BJ (cell line): ENCODE measurements at places on chromosomes 11 and 22.
A peak's percentile ranks its signal among the peaks of the same experiment; 100 is the strongest.

GRCh38 chr11:8209208-8209807 lies 40.5 kb upstream of the RIC3 start:
- DNase-seq = no peak

- no peak for DNase-seq
Measured at GRCh38 chr11:46537121-46537520, 56.7 kb downstream of the AMBRA1 start.

- no peak for DNase-seq
Measured at GRCh38 chr11:10441091-10441490, 14.0 kb upstream of the AMPD3 start.

DNA sequence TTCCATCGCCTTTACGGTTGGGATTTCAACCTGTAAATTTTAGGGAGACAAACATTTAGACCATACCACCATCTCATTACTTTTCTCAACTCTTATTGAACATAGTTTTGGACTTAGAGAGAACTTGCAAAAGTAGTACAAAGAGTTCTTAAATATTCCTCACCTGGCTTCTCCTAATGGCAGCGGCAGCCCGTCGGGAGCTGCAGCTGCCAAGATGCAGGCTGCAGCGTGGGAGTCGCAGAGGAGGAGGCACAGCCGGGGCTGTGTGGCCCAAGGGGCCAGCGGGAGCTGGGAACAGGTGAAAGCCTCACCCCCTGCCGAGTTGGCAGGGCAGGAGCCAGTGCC lies 23.1 kb upstream of the RNASEH2C start:
- DNase-seq = no peak

GRCh38 chr22:40182231-40182835 lies 4.6 kb downstream of the TNRC6B start:
- no peak for DNase-seq

GRCh38 chr11:96279018-96279895 lies 63.7 kb downstream of the MAML2 start:
- no peak for DNase-seq

DNA sequence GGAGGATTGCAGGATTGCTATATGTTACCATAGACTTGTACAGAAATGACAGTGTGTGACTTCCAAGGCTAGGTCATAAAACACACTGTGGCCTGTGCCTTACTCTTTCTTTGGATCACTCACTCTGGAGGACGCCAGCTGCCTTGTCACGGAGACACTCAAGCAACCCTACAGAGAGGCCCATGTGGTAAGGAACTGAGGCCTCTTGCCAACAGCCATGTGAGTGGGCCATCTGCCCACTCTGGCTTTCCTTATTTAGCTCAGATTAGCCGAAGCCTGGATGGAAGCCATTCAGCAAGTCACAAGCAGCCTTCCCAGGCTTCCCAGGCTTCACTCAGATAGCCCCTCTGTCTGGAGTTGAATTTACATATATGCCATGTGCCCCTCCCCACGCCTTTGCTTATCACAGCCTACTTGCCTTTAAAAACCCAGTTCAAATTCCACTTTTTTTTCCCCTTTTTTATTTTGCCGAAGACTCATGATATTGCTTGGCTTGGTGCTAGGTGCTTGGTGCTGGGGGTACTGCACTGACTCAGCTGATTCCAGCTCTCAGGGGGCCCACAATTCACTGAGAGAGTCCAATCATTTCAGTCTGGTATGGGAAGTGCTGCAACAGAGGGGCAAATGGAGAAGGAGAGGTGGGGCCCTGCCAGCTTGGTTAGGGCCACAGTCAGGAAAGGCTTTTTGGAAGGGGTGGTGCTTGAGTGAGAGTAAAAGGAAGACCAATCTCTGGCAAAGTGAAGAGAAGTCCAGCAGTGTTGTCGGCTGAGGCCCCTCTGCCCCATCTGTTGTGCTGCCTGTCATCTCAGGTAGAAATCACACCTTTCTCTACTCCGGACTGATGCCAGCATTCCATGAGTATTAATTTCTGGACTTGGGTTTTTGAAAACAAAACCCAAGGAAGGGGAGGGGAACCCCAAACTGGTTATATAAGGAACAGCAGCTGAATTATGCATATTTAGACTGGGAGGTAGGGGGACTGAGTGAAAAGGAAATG lies 14.5 kb upstream of the P4HA3 start:
- peak; percentile 84 for DNase-seq

- DNase-seq = no peak
Measured at GRCh38 chr11:111748035-111748804, 18.0 kb downstream of the PPP2R1B start.

DNA sequence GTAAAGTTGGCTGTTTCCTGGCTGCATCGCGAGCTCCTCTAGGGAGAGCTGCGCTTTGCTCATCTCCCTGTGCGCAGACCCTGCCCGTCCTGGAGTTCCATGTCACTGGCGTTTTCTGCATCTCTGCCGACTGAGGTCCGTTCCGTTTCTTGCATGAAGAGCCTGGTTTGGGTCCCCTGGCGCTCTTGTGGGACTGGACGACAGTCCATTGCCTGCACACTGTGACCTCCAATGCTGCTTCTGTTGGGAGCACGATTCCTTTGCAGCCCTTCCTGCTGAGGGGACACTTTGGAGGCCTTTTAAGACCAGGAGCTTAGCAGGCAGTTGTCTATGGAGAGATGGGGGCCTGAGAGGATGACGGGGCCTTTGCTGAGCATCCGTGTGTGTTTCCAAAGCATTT lies 90.3 kb downstream of the TBC1D22A start:
- no peak for DNase-seq

DNA sequence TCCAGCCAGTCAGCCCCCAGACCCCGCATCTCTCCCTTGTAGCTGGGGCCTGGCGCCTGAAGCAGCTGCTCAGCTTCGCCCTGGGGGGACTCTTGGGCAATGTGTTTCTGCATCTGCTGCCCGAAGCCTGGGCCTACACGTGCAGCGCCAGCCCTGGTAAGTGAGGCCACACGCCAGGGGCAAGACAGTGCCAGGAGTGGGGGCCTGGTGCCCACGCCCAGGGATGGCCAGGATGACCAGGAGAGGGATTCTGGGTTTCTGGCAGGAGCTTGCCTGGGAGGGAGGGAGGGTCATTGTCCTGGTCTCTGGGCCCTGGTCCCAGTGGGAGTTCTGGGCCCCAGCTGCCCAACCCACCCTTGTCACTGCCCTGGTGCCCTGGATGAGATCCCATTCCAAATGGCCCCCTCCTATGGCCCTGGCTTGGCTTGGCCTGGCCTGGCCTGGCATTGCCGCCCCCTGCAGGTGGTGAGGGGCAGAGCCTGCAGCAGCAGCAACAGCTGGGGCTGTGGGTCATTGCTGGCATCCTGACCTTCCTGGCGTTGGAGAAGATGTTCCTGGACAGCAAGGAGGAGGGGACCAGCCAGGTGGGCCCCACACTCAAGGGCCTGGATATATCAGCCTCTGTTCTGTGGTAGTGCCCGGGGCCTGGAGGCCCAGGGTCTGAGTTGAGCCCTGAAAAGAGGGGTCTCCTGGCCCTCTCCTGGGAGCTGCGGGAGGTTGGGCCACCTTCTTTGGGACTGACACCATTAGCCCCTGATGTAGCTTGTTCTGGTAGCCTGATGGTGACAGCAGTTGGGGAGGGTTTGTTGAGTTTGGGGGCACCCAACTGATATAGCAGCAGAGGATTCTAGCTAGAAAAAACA lies 3.7 kb downstream of the SLC39A13 start:
- DNase-seq = no peak

DNA sequence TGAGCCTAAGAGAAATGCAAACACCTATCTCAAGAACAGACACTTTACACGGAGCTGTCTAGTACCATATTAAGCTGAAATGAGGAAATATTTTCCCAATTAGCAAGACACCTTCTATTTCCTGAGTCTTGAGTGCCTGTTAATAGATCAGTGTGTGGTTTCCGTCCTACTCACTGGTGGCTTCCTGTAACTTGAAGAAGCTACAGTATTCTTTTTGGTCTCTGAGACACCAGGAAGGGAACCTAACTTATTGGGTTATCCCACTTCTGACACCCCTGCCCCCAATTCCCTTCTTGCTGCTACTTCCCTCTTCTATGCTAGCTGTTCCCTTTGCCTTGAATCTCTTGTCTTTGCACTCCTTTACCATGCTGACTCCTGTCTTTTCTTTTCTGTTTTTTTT lies 92.7 kb downstream of the FDX1 start:
- no peak for DNase-seq

DNA sequence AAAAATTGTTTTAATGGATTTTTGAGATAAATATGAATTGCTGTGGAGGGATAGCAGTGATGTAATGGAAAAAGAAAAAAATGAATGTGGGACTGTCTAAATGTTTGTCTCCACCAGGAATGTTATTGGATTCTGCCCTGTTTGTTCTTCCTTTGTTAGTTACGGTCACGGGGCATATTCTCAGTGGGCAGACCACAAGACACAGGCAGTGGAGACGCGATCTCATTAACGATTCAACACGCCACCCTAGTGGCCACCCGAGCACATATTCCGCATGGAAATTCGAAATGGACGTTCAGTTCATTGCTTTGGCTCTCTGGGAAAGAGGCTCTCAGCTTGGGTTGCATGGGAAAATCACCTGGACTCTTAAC lies 151.8 kb upstream of the TTC12 start:
- no peak for DNase-seq

DNA sequence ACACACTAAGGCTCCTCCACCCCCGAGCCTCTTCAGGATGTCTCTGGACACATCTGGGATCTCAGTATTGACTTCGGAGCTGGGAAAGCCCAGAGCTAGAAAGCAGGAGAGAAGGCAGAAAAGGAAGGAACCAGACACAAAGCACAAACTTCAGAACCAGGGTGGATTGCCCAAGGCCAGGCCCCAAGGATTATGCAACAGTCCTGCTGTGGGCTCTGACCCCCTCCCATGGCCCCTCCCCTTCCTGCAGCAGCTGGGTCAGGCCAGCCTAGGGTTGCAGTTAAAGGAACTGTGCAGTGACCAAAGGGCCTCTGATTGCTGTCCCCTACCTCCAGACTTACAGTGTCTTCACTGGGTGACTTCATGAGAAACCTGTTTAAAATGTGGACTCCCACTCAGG lies 5.3 kb downstream of the KCNE3 start:
- no peak for DNase-seq

DNA sequence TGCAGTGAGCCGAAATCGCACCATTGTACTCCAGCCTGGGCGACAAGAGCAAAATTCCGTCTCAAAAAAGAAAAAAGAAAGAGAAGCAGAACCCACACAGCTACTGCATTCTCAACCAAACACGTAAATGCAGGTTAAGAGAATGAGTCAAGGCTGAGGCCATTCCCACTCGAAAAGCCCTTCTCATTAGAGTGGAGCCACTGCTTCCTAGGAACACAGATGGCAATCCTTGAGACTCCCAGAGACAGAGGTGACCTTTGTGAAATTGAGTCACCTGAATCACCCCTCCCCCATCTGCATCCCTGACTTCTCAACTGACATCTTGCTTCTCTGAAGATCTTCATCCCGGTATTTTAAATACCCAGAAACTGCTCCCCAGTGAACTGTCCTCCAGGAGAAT lies 8.2 kb downstream of the PACSIN2 start:
- no peak for DNase-seq

GRCh38 chr22:38184788-38185187 lies 3.2 kb upstream of the PLA2G6 start:
- DNase-seq = no peak

- peak; percentile 11 for DNase-seq
Measured at GRCh38 chr11:75771646-75772410, 3.2 kb downstream of the DGAT2 start.

GRCh38 chr11:95907476-95907875 lies 16.4 kb downstream of the MTMR2 start:
- no peak for DNase-seq

- DNase-seq = no peak
Measured at GRCh38 chr11:93689240-93689639, 27.8 kb downstream of the CEP295 start.

- DNase-seq = no peak
Measured at GRCh38 chr11:70078095-70078780, at the start of gene ANO1. ANO1 (plus strand) TSS chr11:70078317; CDS start chr11:70078607, 290 bp downstream.

DNA sequence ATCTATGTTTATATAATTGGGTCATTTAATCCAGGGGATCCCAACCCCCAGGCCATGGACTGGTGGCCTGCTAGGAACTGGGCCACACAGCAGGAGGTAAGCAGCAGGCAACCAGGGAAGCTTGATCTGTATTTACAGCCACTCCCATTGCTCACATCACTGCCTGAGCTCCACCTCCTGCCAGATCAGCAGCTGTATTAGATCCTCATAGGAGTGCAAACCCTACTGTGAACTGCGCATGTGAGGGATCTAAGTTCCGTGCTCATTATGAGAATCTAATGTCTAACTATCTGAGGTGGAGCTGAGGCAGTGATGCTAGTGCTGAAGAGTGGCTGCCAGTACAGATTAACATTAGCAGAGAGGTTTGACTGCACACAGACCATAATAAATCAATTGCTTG lies 32.8 kb downstream of the MS4A2 start:
- no peak for DNase-seq

GRCh38 chr11:61996933-61997332 lies 29.5 kb upstream of the FTH1 start:
- DNase-seq = no peak

GRCh38 chr11:20647976-20648565 lies 21.3 kb upstream of the NELL1 start:
- peak; percentile 0 for DNase-seq

DNA sequence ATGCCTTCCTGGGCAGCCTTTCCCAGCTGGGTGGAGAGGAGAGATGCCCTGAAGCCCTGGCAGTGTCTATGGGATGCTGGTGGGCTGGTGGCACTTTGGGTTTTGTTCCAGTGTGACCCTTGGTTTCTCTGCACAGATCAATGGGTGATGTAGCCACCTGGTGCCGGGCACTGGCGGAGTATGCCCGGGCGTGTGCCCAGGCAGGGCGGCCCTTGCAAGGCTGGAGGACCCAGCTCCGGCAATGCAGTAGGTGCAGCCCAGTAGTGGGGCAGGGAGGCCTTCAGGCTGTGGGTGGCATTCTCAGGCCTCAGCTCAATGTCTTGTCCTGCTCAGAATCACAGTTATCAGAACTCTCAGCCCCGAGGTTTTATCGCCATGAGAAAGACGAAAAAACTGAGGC lies 11.9 kb downstream of the OTOG start:
- DNase-seq = no peak

- no peak for DNase-seq
Measured at GRCh38 chr11:92793189-92793588, 176.3 kb upstream of the MTNR1B start.

- DNase-seq = no peak
Measured at GRCh38 chr11:14409891-14410290, 50.9 kb upstream of the RRAS2 start.

GRCh38 chr22:22748297-22748743 lies 103.9 kb downstream of the GGTLC2 start:
- DNase-seq = no peak

DNA sequence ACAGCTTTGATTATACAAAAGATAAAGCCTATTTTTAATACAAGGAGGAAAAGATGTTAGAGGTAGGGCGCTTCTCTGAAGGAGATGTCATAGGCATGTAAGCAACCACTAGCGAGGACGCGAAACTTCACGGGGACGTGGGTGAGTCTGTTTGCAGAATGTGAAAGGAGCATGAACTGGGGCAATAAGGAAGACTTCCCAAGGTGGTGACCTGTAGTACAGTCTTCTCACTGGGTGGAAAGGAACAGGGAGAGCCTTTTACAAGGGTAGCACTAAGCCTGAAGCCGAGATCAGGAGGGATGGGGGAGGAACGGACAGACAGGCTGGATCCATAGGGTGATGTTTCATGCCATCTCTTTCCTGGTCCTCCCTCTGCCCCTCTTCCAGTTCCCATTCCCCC lies 10.0 kb upstream of the MICAL2 start:
- no peak for DNase-seq

- no peak for DNase-seq
Measured at GRCh38 chr11:60952742-60953170, 780 bp upstream of the SLC15A3 start.

GRCh38 chr11:110951037-110951949 lies 239.1 kb upstream of the ARHGAP20 start:
- DNase-seq = no peak

- DNase-seq = no peak
Measured at GRCh38 chr11:19954899-19955298, 205.4 kb downstream of the DBX1 start.
